CD4-positive, alpha-beta T cell treated with Interleukin-12 subunit alpha and Interleukin-12 subunit beta, for 1 hour (primary cell): ENCODE measurements at places on chromosomes 2 and 18.

DNA sequence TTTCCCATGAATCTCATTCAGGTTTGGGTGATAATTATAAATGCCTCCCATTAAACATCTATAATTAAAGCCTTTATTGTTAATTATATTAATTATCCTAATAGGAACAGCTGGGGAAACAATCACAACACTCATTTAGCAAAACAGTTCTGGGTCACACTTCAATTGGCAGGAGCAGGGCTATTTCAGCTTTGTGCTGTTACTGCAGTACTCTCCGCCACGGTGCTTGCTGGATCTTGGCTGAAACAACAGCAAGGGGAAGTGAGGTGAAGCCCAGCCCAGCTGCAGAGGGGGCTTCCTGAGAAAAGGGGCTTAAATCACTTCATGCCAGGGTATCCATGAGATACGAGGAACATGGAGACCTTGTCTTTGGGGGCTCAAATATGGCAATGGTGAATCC lies 79.5 kb upstream of the SOX11 start:
- DNase-seq = no peak

GRCh38 chr2:39128919-39129391 lies 8.1 kb upstream of the SOS1 start:
- peak; percentile 72 for DNase-seq

DNA sequence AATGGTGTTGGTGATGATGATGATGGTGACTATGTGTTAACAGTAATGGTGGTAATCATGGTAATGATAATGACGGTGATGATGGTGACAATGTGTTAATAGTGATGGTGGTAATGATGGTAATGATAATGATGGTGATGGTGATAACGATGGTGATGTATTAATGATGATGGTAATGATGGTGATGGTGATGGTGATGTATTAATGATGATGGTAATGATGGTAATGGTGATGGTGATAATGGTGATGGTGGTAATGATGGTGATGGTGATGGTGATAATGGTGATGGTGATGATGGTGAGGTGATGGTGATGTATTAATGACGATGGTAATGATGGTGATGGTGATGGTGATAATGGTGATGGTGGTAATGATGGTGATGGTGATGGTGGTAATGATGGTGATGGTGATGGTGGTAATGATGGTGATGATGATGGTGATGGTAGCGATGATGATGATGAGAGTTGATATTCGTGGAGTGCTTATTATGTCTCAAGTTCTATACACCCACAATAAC lies 212.8 kb upstream of the NCKAP5 start:
- DNase-seq = no peak

- DNase-seq = no peak
Measured at GRCh38 chr18:13393338-13393737, 174.8 kb downstream of the LDLRAD4 start.

DNA sequence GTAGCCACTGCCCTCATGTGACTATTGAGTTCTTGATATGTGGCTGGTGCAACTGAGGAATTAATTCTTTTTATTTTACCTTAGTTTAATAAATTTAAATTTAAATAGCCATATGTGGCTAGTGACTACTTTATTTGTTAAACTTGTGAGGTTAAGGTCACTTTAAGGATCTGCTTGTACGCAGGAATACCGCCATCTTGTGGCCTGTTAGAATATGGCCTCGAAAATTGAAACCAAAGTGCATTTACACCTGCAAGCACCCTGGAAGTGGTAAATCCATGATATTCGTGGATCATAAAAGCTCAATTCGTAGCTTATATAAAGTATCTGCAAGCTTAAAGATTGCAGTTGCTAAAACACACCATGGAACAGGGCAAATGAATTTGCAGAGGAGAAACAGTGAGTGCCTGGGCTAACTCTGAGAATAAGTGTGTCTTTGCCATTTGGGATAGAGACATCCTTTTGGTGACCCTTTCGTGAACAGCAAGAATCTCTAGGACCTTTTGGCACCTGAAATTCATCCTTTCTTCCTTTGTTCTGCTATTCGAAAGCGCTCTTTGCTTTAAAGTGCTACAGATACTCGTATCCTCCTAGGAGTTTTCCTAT lies 59.9 kb upstream of the REG3A start:
- DNase-seq = no peak

DNA sequence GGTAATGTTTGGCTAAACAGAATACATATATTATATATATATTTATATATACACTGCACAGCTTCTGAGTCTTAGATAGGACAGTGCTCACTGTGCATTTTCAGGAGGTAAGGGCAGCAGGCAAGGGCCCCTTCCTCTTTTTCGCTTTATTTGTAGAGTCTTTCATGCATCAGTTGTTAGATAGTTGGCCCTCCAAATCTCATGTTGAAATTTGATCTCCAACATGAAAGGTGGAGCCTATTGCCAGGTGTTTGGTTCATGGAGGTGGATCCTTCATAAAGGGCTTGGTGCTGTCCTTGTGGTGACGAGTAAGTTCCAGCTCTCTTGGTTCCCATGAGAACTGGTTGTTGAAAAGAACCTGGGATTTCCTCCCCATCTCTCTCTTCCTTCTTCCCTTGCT lies 48.1 kb downstream of the TSN start:
- no peak for DNase-seq

GRCh38 chr2:188466761-188467160 lies 175.1 kb downstream of the GULP1 start:
- no peak for DNase-seq

DNA sequence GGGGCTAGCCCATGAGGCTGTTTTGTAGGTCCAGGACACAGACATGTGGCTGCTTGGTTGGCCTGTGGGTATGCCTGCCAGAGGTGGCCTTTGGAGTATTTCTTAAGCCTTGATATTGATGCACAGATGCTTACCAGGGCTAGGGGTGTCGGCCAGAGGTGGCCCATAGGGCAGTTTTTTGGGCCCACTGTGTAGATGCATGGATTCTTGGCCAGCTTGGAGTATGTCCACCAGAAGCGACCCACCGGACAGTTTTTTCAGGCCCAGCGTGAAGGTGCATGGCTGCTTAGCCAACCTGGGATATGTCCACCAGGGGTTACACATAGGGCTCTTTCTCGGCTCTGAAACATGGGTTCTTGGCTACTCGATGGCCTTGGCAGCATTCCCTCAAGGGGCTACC lies 1199.1 kb downstream of the CNTNAP5 start:
- DNase-seq = no peak
